Spleen (tissue), 13 donors: ENCODE measurements at places on chromosomes 5 and 9. TPM values are rescaled to one million over a fixed set of nuclear protein-coding genes. Genes with fewer than 3 reads are reported as not detected.

SLC25A2 gene
- 0.22 TPM for polyA plus RNA-seq

GRCh38 chr9:84387821-84388220 lies 47.3 kb upstream of the SLC28A3 start:
- DNase-seq: no peak

- no peak for DNase-seq
These were observed 362.3 kb upstream of the POU5F2 start for GRCh38 chr5:94103514-94104245.

EPB41L4B gene
- 0.38 TPM for polyA plus RNA-seq
